ENCODE measurements at places on chromosomes 7 and 10.
A peak's percentile ranks its signal among the peaks of the same experiment; 100 is the strongest.

- no peak for DNase-seq
These were observed 107.3 kb downstream of the PROSER2 start for GRCh38 chr10:11930312-11930978.

DNA sequence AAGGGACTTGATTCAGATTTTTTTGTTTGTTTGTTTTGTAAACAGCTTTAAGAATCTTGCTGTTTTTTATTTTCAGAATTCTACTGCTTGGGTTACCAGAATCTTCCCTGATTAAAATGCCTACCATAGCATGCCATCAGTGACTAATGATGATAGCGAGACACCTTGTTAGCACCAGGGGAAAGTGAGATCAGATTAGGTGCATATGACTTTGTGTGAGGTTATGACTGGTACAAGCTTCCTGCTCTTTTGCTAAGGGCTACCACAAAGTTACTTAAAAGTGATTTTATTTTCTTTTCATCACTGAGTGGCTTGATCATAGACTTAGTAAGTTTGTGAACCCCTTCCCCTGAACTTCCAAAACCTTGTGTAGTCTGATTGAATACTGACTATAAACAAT, 93.5 kb downstream of the SND1 start:
- DNase-seq = no peak

DNA sequence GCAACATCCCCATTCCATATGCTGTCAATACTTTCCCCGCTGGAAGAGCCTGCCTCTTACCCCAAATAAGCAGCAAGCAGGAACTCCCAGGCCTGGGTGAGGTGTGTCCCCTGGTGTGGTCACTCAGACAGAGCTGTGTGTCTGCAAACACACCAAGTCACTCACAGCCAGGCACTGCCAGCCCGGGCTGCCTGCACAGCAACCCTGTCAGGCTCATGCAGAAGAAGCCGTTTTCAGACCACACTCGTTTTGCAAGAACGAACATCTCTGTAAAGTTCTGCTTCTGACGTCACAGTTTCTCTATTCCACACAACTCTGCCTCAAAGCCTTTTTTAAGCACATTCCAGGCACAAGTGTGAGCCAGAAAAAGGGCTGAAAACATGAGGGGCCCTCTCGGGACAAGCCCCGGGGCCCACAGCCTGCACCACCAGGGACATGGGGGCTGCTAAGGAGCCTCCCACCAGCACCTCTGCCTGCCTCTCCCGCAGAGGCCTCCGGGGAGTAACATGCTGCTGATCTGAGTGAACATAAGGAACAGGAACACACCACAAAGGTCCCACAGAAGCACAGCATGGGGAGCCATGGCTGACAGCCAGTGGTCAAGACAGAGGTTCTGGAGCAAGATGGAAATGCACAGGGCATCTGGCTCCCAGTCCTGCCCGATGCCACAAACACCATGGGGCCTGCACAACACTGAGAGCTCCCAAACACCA, 11.4 kb downstream of the PTPRN2 start:
- DNase-seq = no peak

DNA sequence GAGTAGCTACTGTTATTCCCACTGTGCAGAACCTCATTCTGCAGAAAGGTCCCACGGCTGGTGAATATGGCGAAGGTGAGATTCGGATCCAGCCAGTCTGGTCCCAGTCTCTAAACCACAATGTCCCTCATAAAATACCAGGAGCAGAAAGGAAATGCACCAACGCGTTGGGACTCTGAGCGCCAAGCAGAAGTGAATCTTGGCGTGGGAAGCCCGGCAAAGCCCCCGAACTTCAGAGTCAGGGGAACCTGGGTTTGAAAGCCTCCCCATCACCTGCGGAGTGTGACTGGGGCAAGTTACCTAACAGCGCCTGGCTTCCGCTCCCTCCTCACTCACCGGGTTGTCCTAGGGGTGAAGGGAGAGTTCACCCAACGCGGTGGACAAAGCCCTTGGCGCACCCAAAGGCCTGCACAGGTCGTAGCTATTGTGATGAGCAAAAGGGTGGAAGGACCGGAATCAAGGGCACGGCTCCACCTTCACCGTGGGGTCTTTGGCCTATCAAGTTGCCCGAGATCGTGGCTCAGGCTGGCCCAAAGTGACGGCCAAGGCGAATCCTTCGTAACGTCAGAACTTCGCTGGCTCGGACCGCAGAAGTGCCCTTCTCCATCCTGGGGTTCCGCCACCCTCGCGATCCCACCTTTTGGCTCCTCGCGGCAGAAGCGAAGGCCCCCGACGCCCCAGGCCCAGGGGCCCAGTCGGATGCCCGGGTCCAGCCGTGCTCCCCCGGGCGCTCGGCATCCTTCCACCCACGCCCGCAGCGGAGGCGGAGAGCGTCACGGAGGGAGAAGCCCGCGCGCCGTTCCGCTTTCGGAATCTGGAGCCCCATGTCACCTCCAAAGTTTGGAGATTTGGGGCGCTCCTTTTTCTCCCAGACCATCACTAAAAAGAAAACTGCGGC, 811 bp downstream of the RGS10 start:
- DNase-seq = no peak

DNA sequence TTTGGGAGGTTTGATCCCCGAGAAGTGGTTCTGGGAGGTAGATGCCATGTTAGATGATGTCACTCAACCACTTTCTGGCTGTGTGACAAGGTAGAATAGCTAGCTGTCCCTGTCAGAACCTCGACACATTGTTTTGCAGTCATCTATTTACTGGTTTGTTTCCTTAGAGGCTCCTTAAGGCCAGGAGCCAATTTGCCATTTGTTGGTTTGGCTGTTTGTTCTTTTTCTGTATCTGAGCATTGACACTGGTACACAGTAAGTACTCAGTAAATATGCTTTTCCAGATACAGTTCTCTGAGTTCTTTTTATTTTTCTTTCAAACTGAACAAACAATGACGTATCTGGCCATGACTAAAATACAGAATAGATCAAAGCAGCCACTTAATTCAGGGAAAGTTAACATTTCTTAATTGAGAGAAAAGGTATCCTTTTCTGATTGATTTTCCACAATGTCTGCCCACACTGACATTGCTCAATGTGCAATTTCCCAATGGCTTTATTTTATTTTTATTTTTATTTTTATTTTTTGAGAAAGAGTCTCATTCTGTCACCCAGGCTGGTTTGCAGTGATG, 121.6 kb downstream of the SPAG6 start:
- DNase-seq = no peak

DNA sequence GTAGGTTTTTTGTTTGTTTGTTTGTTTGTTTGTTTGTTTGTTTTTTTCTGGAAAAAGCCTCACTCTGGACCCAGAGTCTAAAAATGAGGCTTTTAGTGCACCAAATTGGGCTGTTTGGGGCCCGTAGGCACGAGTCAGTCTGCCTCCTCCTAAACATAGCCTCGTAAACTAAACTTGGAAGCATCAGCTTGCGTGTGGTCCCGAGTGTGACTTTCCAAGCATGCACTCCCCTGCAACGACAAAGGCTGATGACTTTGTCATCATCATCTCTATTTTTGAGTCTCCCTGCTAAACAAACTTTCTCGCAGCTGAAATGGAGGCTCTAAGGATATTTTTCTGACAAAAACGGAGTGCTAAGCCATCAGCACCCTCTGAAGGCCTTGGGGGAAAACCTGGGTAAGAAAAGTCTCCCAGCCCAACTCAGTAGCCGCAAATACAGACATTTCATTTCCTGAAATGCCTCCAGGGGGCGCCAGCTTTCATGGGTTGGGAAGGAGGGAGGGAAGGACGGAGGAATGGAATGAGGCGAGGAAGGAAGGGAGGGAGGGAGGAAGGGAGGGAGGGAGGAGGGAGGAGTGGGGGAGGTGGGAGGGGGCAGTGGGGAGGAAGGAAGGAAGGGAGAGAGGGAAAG, 245.9 kb downstream of the KCNMA1 start:
- peak; percentile 21 for DNase-seq

GRCh38 chr7:136877990-136878389, 9.5 kb downstream of the CHRM2 start:
- no peak for DNase-seq

GRCh38 chr7:35705932-35706461, 11.1 kb upstream of the HERPUD2 start:
- no peak for DNase-seq

DNA sequence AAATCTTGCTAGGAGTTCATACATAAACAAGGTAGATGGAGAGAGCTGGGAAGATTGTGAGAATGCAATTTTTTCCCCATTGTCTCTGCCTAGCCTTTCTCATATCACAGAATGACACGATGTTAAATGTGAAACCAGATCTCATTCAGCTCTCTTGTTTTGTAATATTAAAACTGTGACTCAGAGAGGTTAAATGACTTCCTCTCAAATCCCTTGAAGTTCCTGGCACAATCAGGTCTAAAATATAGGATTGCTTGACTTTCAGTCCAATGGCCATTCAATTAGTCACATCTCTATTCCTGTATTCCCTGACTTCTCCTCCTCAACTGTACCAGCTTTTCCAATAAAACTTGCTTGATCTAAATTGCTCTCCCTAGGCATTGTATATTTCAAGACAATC, 3.1 kb downstream of the ANKRD22 start:
- no peak for DNase-seq

GRCh38 chr10:101693978-101694673, 844 bp downstream of the FBXW4 start:
- peak; percentile 72 for DNase-seq

- DNase-seq = no peak
These were observed 124.0 kb downstream of the CNNM2 start for GRCh38 chr10:103042129-103042528.

- DNase-seq = no peak
These were observed 21.1 kb downstream of the C7orf33 start for GRCh38 chr7:148611692-148612091.

DNA sequence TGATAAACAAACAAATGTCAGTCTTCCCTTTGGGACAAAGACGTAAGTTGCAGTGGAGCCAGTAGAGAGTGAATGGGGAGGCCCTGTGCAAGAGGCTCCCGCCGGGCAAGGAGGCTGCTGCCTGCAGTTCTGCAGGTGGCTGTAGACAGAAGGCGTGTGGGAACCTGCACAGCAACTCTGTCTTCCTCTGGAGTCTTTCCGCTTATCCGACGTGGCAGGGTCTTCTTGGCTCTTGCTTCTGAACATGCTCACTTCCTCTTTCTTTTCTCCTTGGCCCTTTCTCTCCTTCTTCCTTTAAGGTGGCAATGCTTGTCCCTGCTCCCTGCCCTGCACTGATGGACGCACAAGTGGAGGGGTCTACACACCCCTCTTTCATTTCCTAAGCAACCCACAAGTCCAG, 122.5 kb downstream of the HIPK2 start:
- no peak for DNase-seq

- DNase-seq = no peak
These were observed 565.7 kb downstream of the KCNMA1 start for GRCh38 chr10:77071956-77072355.

- no peak for DNase-seq
These were observed 557 bp upstream of the LSM8 start for GRCh38 chr7:118183428-118183785.

DNA sequence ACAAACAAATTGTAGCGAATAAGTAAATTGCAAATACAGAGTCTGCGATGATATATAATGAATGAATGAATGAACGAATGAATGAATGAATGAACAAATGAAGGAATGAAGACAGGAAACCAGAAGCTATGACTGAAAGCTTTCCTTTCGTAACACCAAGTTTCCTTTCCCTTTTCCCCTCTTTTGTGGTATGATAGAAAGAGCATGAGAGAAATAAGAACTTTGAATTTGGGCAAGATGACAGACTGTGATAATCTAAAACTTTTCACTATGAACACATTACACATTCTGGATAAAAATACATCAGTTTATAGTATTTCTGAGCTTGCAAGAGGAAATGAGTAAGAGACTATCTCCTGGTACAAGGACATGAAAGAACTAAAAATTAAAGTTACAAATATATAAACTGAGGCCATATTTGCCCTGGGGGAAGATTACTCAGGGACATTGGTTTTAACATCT, 8.4 kb upstream of the UCN3 start:
- no peak for DNase-seq

DNA sequence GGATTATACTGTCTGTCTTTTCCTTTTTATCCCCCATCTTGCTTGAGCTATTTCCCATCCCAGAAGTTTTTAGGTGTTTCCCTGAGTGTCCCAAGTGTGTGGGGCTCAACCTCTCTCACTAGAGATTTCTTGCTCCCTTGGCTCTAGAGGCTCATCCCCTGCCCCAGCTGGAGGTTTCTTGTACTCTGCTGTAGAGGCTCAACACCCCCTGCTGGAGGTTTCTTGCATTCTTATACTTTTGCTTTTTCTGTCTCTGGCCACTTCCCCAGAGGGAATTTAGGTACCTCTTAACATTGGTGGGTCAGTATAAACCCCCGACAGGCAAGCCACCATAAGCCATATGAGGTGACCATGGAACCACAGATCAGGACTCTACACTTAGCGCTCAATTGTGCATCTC, 114.2 kb upstream of the FAM3C start:
- DNase-seq = no peak

- DNase-seq = no peak
These were observed 116.5 kb downstream of the LMBR1 start for GRCh38 chr7:156776527-156776926.

- no peak for DNase-seq
These were observed 88.9 kb upstream of the ODAD2 start for GRCh38 chr10:28087661-28088351.

DNA sequence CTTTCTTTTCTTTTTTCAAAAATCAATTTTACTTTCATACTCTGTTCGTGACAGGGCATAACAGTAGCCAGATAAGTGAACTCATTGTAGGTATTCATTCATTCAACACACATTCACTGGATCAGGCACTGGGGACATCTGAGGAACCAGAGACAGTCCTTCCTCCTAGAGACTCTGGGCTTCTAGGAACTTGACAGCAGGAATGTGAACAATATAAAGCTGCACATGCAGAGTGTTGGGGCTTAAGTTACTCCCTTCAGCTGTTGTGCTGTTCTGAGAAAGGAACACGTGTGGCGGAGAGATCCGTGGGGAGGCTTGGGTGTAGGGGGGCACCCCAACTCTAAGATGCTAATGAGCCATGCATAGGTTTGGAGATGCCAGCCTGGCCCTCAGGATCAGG, 120.4 kb downstream of the PKD1L1 start:
- no peak for DNase-seq

DNA sequence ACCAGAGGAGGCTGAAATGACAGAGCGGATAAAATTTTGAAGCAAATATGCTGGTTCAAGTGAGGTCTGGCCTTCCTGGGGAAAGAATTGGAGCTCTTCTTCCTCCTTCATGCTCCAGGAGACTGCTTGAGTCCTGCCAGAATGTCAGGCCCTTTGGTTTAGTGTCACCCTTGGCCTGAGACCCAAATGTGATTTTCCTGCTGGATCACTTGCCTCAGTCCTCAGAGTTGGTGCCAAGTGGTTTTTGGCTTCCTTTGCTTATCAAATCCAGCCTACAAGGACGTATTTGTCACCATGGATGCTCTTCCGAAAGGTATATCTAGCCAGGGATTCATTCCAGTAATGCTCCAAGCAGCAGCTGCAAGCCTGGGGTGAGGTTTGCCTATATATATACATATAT, 118.4 kb downstream of the PLPP4 start:
- DNase-seq = no peak

DNA sequence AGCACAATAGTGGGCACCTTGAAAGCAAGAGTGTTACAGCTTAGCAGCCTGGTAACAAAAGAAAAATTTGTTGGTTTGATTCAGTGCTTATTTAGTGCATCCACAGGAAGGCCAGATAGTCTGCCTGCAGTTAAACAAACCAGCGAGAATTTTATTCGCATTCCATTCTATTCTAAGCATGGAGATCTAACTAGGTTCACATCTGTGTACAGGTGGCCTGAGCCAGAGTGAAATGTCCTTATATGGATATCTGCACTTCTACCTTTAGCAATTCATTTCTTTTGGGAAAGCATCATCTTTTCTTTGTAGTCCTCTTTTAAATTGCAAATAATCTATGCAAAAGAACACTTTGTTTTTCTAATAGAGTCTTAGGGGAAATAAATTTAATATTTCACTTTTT, 659.0 kb upstream of the FZD8 start:
- DNase-seq = no peak

GRCh38 chr7:120475994-120476393, 203.0 kb downstream of the KCND2 start:
- DNase-seq = no peak
